ENCODE measurements at places on chromosomes 1 and 21. TPM values are rescaled to one million over a fixed set of nuclear protein-coding genes. Genes with fewer than 3 reads are reported as not detected.
A peak's percentile ranks its signal among the peaks of the same experiment; 100 is the strongest.

Gene PEX11B
- 21.5 TPM for total RNA-seq

Gene SERINC2
- 36.3 TPM for total RNA-seq

Gene TMEM269
- total RNA-seq = not detected

Gene MIXL1
- not detected for total RNA-seq

Gene HCN3
- 25.5 TPM for total RNA-seq

Gene HCRTR1
- total RNA-seq = not detected

Gene APOBEC4
- not detected for total RNA-seq

Gene TMIGD3
- total RNA-seq = 6.4 TPM

Gene EPHA8
- total RNA-seq = not detected

Gene MLLT11
- 0.95 TPM for total RNA-seq

Gene IFI44
- total RNA-seq = 14.7 TPM

DNA sequence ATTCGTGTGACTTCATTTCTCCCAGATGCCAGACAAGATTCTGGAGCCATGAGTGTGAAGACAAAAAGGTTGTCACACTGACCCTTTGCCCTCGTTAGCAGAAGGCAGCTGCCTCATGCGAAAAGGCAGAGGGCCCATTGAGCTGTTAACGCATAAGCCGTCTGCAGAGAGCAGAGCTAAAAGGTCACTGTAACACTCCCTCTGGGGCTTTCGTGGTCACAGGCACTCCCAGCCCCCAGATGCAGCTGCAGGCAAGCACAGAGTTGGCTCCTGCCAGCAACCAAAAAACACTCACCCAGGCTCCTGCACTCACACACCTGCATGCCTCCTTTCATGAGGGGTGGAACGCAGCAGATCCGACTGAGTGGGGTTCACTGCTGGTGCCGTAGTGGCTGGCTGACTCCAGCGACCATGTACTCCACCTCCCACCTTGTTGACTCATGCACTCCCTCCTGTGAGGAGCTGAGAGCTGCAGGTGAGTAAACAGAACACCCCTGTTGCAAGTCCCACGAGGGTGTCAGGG lies 287.5 kb downstream of the SMYD3 start:
- DNase-seq = no peak
- no peaks in the 10 kb centered on the region for H3K27me3 ChIP-seq
- no peaks in the 10 kb centered on the region for H3K36me3 ChIP-seq

DNA sequence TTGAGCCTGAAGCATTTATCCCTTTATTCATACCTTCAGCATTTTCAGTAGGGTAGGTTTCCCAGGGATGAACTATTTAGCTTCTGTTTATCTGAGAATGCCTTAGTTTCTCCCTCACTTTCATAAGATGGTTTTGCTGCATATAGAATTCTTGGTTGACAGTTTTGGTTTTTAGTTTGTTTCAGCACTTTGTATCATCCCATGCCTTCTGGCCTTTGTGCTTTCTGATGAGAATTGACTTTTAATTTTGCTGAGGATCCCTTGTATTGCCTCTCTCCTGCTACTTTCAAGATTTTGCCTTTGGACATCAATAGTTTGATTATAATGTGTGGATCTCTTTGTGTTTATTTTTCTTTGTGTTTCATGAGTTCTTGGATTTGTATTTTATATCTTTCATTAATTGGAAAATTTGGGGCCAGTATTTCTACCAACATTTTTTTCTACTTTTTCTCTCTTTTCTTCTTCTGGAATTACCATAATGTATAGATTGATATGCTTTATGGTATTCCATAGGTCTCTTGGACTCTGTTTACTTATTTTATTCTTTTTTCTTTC lies 236.6 kb downstream of the LBR start:
- no peaks in the 10 kb centered on the region for H3K36me3 ChIP-seq
- H3K27ac ChIP-seq = no peak overlapping the region
- no peak for DNase-seq
- H3K4me3 ChIP-seq = no peak overlapping the region
- H3K4me1 ChIP-seq = no peaks in the 10 kb centered on the region

DNA sequence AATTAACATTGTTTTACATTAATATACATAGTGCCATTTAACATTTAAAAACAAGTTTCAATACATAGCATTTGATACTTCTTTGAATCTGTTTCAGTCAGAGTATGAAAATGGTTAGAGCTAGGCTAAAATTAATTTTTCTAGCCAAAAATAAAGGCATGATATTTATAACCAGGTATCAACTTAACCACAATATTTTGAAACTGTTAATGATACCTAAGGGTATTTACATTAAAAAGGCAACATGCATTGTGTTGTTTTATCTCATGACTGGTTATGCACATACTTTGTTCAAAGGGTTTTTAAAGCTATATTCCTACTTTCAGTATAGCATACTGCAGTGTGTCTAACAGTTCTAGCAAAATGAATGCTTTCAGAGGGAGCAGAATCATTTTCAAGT lies 130.0 kb downstream of the HS2ST1 start:
- H3K27me3 ChIP-seq = no peaks in the 10 kb centered on the region
- H3K36me3 ChIP-seq = no peaks in the 10 kb centered on the region
- no peak overlapping the region for H3K4me3 ChIP-seq
- DNase-seq = no peak

GRCh38 chr1:206766251-206766856 lies 4.2 kb upstream of the IL19 start:
- no peaks in the 10 kb centered on the region for H3K36me3 ChIP-seq
- H3K4me3 ChIP-seq = no peak overlapping the region
- no peaks in the 10 kb centered on the region for H3K27me3 ChIP-seq
- no peak overlapping the region for H3K27ac ChIP-seq
- DNase-seq = no peak

DNA sequence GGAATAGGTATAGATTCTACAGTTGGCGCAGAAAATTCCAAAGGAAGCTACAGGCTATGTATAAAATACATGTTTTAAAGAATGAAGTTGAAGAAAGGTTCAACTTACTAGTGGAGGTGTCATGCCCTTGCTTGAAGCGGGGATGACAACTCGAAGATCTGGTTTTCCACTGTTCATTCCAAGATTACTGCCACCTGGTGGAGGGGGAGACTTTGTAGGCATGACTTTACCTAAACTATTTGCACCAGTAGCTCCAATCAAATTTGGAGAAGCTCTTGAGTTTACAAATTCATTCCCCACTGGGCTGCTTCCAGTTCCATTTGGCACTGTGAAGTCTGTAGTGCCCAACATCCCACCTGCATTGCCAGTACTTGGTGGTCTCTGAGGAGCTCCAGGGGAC lies 81.7 kb downstream of the AXDND1 start:
- no peak overlapping the region for H3K4me3 ChIP-seq
- no peak for DNase-seq
- H3K27ac ChIP-seq = no peak overlapping the region
- no peaks in the 10 kb centered on the region for H3K36me3 ChIP-seq
- no peaks in the 10 kb centered on the region for H3K27me3 ChIP-seq

DNA sequence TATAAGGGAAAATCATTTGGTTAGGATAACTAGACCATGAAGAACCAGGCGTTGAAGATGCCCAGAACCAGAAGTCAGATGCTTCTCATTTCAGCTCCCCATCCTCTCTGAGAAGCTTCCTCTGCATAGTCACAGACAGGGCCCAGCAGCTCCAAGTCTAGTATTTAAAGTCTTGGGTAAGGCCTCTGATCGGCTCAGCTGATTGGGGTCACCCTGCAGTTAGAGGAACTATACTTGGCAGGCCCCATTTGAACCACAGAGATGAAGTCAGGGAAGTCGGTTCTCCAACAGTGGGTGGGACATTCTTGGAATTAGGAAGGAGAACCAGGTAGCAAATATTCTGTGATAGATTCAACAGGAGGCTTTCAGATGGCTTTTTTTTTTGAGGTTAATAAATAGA lies 48.3 kb downstream of the SLC22A15 start:
- H3K36me3 ChIP-seq = no peaks in the 10 kb centered on the region
- no peak for DNase-seq
- no peaks in the 10 kb centered on the region for H3K4me1 ChIP-seq

GRCh38 chr1:14599183-14599791 lies 802 bp downstream of the KAZN start:
- H3K27me3 ChIP-seq = peaks cover 15% of the 10 kb centered on the region
- peak overlapping the region; percentile 50 for H3K27ac ChIP-seq
- no peaks in the 10 kb centered on the region for H3K4me1 ChIP-seq
- no peaks in the 10 kb centered on the region for H3K36me3 ChIP-seq
- DNase-seq = no peak
- peak overlapping the region; percentile 18 for H3K4me3 ChIP-seq

GRCh38 chr1:185317886-185318310 lies 855 bp upstream of the IVNS1ABP start:
- peak overlapping the region; percentile 100 for H3K4me3 ChIP-seq
- no peaks in the 10 kb centered on the region for H3K27me3 ChIP-seq
- no peaks in the 10 kb centered on the region for H3K36me3 ChIP-seq
- no peak for DNase-seq
- peaks cover 7% of the 10 kb centered on the region for H3K4me1 ChIP-seq

DNA sequence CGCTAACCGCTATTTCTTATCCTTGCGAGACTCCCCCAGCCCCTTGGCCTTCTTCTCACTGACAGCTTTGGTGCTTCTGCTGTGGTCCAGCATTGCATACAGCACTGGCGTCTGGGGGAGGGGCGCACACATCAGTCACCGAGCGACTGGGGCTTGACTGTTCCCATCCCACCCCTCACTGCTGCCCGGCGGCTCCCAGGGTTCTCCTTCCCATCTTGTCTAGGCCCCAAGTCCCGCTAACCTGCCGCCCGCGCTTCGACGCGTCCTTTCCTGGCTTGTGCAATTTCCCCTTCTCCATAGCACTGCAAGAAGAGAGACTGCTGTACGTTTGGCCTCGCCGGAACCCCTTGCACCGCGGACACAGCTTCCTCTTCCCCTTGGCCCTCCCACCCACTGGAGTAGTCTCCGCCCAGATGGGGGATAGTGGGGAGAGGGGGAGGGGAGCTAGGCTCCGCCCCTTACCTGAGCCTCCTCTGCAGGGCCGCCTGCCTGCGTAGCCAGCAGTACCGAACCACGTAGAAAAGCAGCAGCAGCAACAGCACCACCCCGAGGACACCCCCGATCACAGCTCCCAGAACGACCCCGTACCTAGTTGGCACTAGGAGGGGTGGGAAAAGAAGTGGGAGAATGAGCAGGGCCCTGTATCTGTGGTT lies 3.8 kb downstream of the MPZ start:
- no peaks in the 10 kb centered on the region for H3K36me3 ChIP-seq
- peak; percentile 93 for DNase-seq
- H3K27me3 ChIP-seq = no peaks in the 10 kb centered on the region
- H3K4me1 ChIP-seq = peaks cover 16% of the 10 kb centered on the region

GRCh38 chr1:170010443-170010842 lies 64.1 kb downstream of the KIFAP3 start:
- H3K4me1 ChIP-seq = no peaks in the 10 kb centered on the region
- no peak overlapping the region for H3K4me3 ChIP-seq
- H3K36me3 ChIP-seq = no peaks in the 10 kb centered on the region
- no peaks in the 10 kb centered on the region for H3K27me3 ChIP-seq
- peak; percentile 50 for DNase-seq
- H3K27ac ChIP-seq = no peak overlapping the region

GRCh38 chr1:23581219-23581618 lies 21.9 kb upstream of the ID3 start:
- no peak for DNase-seq
- peaks cover 27% of the 10 kb centered on the region for H3K4me1 ChIP-seq
- H3K27ac ChIP-seq = peak overlapping the region; percentile 49
- no peak overlapping the region for H3K4me3 ChIP-seq

- no peak for DNase-seq
- H3K4me1 ChIP-seq = no peaks in the 10 kb centered on the region
- H3K36me3 ChIP-seq = no peaks in the 10 kb centered on the region
- peaks cover 5% of the 10 kb centered on the region for H3K27me3 ChIP-seq
- no peak overlapping the region for H3K27ac ChIP-seq
Observed at GRCh38 chr1:44621841-44622286, 52.4 kb downstream of the TMEM53 start.

- no peaks in the 10 kb centered on the region for H3K36me3 ChIP-seq
- no peak overlapping the region for H3K27ac ChIP-seq
Observed at GRCh38 chr1:181577475-181577874, 94.2 kb downstream of the CACNA1E start.

- H3K36me3 ChIP-seq = no peaks in the 10 kb centered on the region
- no peak for DNase-seq
- no peaks in the 10 kb centered on the region for H3K27me3 ChIP-seq
- H3K4me3 ChIP-seq = no peak overlapping the region
- H3K27ac ChIP-seq = peak overlapping the region; percentile 43
Observed at GRCh38 chr21:42262831-42263231, 43.9 kb downstream of the ABCG1 start.

DNA sequence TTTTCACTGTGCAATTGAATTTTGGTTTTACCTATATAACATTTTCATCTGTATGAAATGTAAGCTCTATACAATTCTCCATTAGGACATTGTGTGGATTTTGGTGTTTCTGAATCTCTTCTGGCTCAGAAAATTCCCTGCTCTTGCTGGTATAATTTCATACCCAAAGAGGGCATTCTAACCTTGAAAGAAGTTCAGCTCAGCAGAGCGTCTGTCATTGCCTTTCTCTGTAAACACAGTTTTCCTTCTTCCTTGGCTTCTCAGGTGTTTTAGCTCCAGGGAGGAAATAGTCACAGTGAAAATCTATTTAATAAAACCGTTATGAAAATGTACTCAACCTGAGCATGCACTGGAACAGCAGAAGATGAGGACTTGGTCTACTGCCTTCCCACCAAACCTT lies 16.0 kb downstream of the DISC1 start:
- no peaks in the 10 kb centered on the region for H3K27me3 ChIP-seq
- no peaks in the 10 kb centered on the region for H3K36me3 ChIP-seq
- no peak overlapping the region for H3K27ac ChIP-seq
- no peak for DNase-seq
- H3K4me1 ChIP-seq = no peaks in the 10 kb centered on the region
- H3K4me3 ChIP-seq = no peak overlapping the region
